CD4-positive, CD25-positive, alpha-beta regulatory T cell (primary cell): ENCODE measurements at places on chromosomes 1 and 21.

DNA sequence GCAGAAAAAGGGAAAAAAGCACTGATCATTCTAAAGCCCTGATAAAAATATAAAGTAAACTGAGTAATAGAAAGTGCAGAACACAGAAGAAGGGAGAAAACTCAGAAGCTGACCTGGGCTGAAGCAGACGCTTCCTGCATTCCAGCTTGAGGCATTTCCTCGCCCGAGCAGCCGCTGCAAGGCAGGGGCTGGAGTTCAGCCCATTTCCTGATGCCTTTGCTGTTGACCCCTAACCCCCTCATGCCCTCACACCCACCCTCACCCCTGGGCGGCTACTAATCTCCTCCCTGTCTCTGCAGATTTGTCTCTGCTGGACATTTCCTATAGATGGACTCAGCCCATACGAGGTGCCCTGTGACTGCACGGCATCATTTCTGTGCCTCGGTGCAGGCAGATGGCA is 227.8 kb downstream of the NPHP4 start:
- no peak for DNase-seq

- no peak for DNase-seq
Measured at GRCh38 chr1:47934243-47934805, 62.9 kb downstream of the TRABD2B start.

- no peak for DNase-seq
Measured at GRCh38 chr1:69455718-69456117, 112.0 kb upstream of the LRRC7 start.

DNA sequence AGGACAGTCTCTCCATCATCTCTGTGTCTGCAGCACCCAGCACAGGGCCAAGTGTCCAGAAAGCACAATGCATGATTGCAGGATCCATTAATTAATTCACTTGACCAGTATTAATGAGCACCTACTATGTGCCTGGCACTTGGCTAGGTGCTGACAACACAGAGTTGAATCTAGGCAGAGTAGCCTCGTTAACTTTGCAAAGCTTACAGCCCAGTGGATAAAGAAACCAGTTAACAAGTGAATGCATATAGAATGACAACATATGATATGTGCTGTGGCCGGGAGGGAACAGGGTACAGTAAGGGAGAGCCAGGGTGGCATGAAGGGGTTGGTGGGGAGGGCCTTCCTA is 10.9 kb downstream of the SLC1A7 start:
- no peak for DNase-seq

DNA sequence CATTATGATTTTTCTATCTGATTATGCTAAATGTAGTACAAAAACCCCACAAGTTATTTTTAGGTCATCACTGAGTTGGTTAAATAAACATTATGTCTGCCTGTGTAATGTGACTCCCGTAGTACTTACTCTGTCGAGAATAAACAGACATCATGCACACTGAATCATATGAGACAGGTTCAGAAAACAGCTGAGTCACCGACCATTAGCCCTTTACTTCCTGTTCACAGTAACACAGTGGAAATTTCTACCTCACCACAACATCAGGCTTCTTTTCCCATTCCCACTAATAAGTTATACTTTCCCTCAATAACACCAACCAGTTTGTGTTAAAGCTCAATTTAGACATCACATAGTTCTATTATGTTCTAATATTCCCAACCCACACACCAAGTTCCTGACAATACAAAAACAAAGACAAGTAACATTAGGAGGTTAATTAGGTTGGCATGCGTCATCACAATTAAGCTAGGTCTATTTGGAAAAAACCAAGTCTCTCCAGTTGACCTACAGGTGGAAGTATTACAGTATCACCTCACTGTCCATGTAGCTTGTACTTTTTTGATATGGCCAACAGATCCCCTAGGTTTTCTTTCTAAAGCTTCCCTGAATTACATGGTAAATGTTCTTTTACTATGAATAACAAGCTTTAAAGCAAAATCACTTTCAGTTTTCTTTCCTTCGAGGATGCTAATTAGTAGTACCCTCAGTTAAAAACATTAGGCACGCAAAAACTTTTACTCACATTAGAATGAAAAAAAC is 154.2 kb downstream of the EIF4G3 start:
- DNase-seq, result peak; percentile 14

DNA sequence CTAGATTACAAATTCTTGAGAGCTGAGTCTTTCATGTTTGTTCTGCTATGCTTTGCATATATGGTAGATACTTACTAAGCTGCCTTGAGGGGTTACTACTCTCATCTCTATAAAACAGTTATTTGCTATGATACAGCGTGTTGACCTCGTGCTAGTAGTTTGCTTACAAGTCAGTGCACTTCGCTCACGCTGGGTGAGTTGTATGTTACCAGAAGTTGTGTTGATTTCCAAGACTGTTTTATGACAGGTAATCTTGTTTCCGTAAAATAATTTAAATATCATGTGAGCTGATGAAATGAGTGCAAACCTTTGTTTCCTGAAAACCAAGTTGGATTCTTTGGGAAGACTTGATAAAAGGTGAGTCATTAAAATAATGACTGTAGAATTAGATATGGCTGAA is 7.3 kb downstream of the MRPS6 start:
- DNase-seq, result no peak

DNA sequence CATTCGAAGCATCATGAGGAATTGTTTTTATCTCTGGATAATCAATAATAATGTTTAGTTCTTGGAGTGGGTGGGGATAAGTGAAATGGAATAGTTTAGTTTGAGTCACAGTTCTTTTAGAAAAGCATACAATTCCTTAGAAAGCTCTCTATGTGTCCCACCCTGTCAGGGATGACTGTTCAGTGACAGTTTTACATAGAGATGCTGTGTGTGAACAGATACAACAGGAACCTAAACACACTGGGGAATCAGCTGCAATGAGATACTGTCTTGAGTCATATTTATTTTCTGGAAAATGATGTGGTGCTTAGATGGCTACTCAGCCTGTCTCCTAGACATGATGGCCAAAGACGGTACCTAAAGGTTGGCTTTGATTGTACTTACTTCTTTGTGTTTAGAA is 25.7 kb upstream of the CCDC190 start:
- DNase-seq, result no peak

DNA sequence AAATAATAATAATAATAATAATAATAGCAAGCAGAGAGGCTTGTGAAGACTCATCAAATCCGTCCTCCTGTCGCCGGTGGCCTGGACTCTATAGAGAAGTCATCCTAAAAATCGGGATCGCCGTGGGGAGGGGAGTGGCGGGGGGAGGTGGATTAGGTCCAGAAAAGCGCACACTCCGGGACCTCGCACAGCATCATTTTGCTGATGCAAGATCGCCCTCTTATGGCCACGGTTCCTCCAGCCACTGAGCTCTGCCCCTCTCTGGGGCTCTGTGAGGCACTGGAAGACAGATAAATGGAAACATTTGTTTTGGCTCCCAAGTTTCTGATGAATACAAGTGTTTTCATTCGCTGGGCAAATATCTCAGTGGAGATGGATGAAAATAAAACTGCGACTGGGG is 612.0 kb downstream of the MATN1 start:
- no peak for DNase-seq

GRCh38 chr21:45209685-45210284 is 77.9 kb downstream of the POFUT2 start:
- no peak for DNase-seq

DNA sequence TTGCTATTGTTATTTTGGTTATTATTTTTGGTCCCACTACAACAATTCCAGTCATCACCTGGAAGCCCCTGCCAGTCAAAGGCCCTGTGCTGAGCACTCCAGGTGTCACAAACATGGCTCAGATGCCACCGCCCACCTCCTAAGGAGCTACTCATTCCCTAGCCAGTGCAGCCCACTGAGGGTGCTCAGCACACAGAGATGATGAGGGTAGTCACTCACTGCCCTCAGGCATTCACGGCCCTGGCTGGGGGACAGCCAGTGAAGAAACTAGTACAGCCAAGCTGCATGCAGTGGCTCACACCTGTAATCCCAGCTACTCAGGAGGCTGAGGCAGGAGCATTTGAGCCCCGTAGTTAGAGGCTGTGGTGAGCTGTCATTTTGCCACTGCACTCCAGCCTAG is 42.3 kb downstream of the NIPAL3 start:
- DNase-seq, result no peak

DNA sequence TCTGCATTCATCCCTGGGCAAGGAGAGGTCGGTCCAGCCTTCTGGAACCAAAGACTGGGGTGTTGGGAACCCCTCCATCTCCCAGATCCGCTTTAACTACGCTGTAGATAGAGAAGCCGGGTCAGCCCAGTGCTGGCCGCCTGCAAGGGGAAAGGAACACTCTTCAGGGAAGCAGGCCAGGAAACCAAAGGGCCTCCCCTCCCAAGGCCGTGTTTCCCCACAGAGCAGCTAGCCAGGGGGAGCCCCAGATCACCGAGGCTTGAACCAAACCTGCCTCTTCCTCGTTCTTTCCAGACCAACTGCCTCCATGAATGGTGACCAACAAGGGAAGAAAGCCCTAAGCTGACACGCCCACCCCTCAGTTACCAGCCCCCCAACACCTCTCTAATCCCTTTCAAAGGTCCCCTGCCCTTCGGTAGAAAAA is 1.2 kb upstream of the CHD5 start:
- DNase-seq, result no peak

DNA sequence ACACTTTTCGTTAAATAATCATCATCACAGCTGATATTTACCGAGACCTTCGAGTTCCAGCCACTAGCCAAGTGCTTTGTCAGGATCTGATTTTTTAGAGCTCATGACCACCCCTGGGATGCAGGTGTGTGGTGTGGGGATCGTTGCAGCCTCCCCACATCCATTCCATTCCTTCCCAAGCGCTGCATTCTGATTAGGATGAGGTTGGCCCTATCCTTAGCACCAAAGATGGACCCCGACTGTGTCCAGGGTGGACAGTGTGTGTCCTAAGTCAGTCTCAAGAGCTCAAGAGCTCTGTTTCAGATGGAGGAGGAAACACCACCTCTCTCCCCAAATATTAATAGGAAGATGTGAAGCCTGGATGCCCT is 74.1 kb downstream of the PSMG1 start:
- DNase-seq, result no peak

DNA sequence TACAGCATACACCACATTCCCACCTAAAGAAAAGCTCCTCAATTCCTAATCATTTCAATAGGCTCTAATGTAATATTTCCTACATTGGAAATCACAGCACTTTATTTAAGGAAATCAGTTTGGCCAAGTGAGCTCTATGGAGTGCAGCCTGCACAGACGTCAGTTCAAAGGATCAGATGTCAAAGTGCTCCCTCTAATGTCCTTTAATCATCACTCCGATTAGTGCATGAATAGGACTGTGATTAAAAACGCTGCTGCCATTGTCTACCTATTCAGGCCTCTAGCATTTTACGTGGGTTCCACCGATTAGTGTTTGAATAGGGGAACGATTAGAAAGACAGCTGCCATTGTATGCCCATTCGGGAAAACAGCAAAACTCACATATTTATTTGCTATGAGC is 50.2 kb downstream of the DPYD start:
- no peak for DNase-seq

DNA sequence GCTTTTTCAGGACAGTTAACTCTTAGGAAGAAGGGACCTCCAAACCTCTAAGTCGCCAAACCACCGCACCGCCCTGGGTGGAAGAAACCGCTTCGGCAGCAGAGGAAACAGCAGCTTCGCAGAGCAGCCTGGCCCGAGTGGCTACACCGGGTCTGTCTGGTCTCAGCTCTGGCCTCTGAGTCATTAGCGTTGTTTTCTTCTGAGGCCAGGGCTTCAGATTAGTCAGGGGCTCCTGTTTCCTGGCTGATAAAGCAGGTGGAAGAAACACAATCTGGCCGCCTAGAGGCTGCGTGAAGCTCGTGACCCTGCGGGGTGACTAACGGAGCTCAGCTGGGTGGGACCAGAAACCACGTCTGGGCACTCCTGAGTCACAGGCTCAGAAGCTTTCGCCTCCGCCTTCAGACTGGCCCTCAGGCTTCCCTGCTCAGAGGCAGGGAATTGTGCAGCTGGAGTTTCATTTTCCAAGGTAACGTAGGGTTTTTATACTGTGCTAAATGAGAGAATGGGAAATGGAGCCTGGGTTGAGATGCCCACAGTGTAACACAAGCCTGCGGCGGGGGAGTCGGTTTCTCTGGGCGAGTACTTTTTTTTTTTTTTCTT is 44.9 kb downstream of the CHAF1B start:
- peak; percentile 9 for DNase-seq

DNA sequence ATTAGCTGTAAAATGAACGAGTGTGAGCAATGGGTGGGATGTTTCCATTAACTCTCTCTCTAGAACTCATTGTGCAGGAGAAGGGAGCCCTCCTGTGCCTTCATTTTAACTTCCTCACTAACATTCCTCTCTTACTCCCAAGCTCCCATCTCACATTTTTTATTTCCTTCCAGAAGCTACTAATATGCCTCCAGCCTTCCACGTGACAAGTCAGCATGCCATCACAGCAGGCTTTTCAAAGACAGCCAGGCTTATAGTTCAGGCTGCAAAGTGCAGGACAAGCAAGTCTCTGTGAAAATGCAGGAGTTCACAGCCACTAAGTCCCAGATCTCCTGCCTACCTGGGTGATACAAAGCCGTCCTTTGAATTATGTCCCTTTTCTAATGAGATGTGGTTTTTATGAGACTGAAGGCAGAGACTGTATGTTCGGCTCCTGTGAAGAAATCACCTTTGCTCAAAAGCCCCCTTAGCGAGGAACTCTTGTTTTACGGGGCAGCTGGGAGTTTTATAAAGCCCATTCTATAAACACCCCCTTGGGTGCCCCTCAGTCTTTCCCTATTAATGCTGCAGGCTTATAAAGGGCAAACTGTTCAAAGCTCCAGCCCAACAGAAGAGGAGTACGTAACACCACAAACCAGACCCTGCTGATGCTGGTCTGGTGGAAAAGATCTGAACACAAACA is 14.8 kb upstream of the ANGPTL7 start:
- DNase-seq, result no peak

GRCh38 chr1:69510026-69510425 is 57.7 kb upstream of the LRRC7 start:
- no peak for DNase-seq

GRCh38 chr1:186648613-186649012 is 31.6 kb downstream of the PTGS2 start:
- no peak for DNase-seq

GRCh38 chr1:1619917-1620361 is 4.6 kb downstream of the MIB2 start:
- no peak for DNase-seq

DNA sequence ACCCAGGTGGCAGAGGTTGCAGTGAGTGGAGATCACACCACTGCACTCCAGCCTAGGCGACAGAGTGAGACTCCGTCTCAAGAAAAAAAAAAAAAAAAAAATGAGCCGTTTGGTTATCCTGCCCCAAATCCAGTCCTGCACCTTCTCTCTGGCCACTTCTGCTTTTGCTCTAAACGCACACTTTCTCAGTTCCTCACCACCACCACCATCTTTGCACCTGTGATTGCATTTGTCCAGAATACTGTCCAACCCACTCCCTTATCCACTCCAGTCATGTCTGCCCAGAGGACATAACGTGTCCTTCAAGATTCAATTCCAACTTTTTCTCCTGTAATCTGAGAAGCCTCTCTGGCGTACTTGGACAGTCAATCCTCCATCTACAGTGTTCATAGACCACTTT is 2.2 kb upstream of the NEK2 start:
- DNase-seq, result no peak
